ENCODE measurements at places on chromosomes 16 and 17.

DNA sequence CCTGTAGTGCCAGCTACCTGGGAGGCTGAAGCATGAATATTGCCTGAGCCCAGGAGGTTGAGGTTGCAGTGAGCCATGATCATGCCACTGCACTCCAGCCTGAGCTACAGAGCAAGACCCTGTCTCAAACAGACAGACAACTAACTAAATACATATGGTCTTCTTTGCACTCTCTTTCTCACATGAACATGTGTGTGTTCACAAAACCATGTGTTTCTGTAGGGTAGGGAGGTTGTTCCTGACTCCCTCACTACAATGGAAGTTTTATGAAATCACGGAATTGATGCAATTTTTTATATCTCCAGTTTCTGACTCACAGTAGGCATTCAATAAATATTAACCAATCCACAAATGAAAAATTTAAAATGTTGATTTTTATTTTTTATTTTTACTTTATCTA lies 48.5 kb downstream of the ABHD15 start:
- DNase-seq: no peak

- no peak for DNase-seq
Measured at GRCh38 chr17:43475494-43476089, 8.2 kb upstream of the DHX8 start.

GRCh38 chr17:73320601-73321264 lies 8.9 kb upstream of the CDC42EP4 start:
- no peak for DNase-seq

DNA sequence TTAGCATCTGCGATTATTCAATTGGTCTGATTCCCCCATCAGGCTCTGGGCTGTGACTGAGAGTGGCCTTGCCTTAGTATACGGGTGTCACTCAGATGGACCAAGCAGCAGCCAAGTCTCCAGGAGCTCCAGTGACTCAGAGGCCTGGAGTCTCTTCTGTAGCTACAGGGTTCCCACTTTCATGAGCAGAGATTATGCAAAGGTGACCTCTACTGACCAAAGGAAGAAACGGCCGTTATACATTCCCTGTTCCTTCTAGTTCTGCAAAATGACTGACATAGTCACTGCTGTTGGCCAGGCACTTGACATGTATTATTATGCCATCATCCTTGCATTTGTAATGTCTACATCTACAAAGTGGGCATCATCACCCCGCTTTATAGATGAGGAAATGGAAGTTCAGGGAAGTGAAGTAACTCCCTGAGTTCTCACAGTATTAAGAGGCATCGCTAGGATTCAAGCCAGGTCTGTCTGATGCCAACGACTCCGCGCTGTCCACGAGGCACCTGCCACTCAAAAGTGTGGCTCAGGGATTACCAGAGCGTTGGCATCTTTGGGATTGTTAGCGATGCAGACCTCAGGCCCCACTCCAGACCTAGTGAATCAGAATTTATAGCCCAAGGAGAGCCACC lies 23.3 kb downstream of the SLC38A7 start:
- no peak for DNase-seq

- no peak for DNase-seq
Measured at GRCh38 chr17:33933576-33933975, 321.5 kb upstream of the CCL2 start.

All from stimulated activated CD8-positive, alpha-beta memory T cell treated with anti-CD3 and anti-CD28 coated beads, Interleukin-2, amount 100 ng/mL, for 1 hour (primary cell).